RKO (cell line): ENCODE measurements at places on chromosomes 3 and 15.
A peak's percentile ranks its signal among the peaks of the same experiment; 100 is the strongest.

GRCh38 chr15:61853195-61853594, 207.1 kb downstream of the VPS13C start:
- DNase-seq: no peak

DNA sequence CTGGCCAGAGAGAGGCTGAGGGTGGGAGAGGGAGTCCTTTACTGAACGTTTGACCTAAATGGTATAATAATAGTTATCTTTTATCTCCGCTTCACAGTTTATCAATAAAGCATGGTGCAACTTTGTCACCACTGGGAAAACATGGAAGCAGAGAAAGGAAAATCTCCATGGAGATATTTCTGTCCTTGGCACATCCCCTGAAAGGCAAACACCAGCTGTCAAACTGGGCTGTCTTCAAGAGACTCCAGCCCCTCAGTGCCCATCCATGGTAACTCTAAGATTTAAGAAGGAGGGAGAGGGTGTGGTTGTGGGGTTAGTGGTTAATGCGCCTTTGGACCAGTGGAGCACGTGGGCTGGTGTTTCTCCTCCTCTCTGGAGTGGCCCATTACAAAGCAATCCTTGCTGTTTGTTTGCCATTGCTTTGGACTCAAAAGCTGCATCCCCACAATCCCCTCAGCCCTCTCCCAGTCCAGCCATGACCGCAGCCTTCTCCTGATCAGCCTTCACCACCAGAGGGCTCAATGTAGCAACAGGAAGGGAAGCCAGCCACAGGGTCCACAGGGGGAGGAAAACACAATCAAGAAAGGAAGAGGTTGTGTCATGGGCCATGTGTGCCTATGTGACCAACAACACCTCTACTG, 38.2 kb upstream of the FAM174B start:
- peak; percentile 34 for DNase-seq

DNA sequence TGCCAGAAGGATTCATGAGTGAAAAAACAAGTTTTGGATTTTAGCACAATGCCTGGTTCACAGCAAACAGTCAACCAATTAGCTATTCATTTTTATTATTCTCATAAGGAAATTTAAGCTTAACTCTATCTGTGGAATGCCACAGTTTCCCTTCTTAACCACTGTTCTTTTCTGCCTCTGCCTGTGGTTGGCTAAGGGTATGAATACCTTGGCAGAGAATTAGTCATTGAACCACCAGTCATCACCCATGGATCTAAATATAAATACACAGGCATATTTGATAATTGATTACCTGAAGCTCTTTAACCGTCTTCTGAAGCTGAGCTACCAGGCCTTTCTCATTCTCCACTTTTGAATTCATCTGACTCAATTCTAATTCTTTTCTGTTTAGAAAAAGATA, 79.9 kb downstream of the MYH15 start:
- DNase-seq: no peak

GRCh38 chr15:38696109-38696727, 131.6 kb upstream of the RASGRP1 start:
- no peak for DNase-seq

DNA sequence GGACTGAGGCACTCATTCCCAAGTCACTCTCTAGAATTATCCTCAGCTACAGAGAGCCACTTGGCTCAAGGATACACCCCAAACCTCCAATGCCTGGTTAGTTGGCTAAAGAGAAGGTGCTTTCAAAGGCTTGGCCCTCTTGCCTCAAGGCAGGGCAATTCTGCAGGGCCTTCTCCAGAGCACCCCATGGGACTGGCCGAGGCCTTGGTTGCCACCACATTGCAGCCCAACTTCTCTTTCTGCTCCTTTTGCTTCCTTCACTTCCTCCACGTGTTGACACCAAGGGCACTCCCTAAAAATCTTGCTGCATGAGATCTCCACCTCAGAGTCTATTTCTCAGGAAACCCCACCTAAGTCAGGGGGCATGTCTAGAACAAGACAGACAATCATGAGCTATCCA, 36.7 kb downstream of the MEGF11 start:
- no peak for DNase-seq

GRCh38 chr3:46096336-46096735, 69.1 kb upstream of the XCR1 start:
- no peak for DNase-seq

DNA sequence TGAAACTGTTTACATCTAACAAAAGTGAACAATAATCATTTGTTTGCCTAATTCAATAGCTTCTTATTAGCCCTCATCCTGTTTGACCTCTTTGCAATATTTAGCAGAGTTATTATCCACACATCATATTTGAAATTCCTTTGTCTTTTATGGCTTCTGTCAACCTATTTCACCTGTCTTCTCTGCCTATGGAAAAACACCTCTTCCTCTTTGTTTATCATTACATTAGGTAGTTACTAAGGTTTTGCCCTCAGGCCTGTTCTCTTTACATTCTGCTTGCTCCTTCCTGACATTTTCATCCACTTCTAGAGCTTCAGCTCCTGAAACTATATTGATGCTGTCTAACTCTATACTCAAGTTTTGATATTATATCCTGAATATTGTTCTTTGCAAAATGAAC, 183.0 kb downstream of the SUCNR1 start:
- no peak for DNase-seq

GRCh38 chr15:74227968-74228722, 8.0 kb upstream of the CCDC33 start:
- no peak for DNase-seq

- DNase-seq: no peak
These were observed 7.2 kb downstream of the UBA3 start for GRCh38 chr3:69072928-69073327.

- DNase-seq: no peak
These were observed 24.1 kb upstream of the ARPIN start for GRCh38 chr15:89936786-89937265.

DNA sequence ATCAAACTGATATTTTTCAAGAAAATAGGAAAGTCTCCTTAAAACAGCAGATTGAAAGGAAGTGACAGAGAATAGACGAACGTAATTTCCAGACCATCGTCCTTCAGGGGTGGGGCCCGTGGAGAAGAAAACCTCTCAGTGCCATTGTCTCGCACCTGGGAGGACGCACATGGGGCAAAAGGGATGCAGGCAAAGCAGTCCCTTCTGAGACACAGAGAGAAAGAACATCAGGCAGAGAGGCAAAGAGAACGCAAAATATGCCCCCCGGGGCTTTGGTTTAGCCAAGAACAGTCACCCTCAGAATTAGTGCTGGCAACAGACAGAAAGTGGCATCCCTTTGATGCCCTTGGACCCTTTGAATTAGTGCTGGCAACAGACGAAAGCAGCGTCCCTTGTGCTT, 37.0 kb downstream of the MUC20 start:
- no peak for DNase-seq

DNA sequence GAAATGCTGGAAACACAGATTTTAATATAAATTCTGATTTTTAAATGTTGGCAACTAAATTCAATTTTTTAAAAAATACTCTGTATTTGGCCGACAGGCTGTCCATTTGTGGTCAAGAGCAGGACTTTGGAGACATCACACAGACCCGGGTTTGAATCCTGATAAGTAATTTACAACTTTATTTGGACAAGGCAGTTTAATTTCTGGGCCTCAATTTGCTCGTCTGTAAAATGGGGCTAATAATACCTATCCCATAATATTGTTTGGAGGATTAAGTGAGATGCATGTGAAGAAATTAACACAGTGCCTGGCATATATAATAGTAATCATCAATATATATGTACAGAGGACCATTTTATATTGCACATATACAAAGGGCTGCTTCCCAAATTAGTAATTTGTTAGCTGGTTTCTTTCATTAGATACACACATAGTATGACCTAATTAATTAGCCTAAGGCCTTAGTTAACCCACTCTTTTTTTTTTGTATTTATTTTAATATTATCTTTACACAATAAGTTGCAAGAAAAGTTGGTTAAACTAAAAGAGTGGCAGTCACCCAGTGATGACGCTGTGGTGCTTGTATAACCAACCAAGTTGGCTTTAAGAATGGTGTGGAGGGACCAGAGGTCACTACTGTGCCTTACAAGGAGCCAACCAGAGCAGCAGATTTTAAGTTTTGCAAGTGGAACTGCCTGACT, 665 bp downstream of the PIGB start:
- peak; percentile 85 for DNase-seq

DNA sequence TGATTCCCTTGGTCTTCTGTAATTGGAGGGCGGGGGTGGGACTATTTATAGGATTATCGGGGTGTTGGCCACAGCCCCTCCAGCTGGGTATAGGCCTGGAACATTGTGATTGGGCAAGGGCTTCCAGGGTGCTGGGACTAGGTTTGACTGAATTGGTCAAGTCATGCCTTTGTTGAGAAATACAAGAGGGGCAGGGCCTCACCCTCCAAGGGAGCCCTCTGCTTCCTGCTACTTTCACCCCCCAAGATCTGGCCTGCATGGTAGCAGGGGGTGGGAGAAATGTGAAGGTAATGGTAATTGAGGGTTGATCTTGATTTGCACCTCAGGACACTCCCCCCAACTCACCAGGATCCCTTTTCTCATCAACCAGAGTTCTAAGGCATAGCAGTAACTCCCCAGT, 25.2 kb downstream of the TRIM71 start:
- no peak for DNase-seq

GRCh38 chr3:181362378-181362777, 349.3 kb upstream of the SOX2 start:
- DNase-seq: no peak

DNA sequence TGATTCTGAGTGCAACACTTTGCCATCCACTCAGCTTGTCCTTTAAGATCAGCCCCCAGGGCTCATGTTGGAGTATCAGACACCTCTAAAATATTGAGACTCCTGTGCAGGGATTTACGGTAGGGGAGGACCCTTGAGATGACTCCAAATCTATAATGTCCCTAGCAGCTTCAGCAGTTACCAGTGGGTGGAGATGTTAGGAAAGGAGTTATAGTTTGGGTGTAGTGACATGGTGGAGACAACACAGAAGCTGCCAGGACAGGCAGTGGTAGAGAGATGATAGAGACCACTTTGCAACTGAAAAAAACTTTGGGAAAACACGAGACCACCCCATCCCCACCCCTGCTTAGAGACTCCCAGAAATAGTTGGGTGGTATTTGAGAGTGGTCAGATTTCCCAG, 43.3 kb upstream of the GSK3B start:
- DNase-seq: no peak

GRCh38 chr3:8584661-8585060, 59.9 kb downstream of the SSUH2 start:
- DNase-seq: no peak

GRCh38 chr3:72782521-72782920, 65.7 kb downstream of the SHQ1 start:
- DNase-seq: no peak

- DNase-seq: no peak
These were observed 122.3 kb upstream of the NR2E3 start for GRCh38 chr15:71687902-71688508.

DNA sequence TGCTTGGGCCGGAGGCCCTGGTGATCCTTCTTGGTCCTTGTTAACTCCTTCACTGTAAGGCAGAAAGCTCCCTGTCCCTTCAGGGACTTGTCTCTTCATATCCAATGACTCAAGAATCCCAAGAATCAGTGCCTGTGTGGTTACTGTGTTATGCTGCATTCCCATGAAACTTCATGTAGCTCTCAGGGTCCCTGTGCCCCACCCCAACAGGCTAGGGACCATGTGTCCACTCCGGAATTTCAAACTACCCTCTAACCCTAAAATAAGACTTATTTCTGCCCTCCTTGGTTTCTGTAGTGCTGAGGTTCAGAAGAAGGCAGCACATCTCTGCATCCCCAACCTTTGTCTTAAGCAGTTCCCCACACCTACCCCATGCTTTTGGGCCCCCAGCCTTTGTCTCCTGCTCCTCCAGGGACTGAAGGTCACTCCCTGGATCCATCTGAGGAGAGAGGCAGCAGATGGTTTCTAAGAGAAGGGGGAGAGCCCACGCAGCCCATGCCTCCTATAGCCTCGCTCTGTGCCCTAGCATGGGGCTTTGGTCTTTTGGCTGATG, 531 bp upstream of the MAP1A start:
- DNase-seq: no peak

- no peak for DNase-seq
These were observed 493.3 kb downstream of the FOXP1 start for GRCh38 chr3:71090207-71090606.

- DNase-seq: peak; percentile 40
These were observed 49.2 kb upstream of the NMD3 start for GRCh38 chr3:161171639-161172552.

DNA sequence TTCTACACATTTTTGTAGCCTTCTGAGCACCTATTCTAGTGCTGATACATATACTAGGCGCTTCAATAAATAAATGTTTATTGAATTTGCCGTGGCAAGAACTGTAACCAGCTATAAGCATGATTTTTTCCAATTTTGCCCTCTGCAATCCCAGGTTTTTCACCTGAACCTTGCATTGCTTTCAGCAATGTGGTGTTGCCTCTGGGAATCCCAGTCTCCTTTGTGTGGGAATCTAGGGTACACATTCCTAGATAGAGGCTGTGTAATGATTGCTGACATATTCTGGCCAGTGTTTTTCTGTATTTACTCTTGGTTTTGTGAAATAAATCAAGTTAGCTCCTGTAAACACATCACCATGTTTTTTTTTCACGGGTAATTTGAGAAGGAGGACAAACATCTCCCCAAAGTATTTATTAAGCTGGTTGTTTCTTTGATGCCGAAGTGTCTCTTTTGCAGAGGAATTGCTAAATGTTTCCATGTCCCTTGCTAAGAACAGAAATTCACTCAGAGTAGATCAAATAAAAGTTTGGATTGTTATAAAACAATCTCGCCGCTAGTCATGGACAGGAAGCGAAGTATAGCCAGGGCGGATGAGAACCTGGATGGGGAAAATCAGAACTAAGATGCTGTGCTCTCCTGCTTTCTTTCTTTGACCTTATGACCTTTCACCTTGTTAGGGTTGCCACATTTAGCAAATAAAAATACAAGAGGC, 1.2 kb downstream of the CFAP91 start:
- DNase-seq: no peak

DNA sequence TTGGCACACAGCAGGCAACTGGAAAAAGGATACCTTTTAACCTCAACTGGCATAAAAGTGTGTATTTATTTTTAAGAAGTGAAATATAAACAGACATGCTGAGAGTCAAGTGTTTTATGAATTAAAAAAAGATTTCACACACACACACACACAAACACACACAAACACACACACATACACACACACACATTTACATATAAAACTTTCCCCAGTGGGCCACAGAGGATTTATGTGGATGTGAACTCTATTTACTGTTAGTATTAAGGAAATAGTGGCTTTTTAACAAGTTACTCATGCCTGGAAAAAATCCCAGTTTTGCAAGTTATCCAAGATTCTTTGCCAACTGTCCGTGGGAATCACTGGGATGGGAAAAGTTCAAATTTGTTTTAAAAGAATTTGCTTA, 725.9 kb upstream of the NR2F2 start:
- DNase-seq: no peak

- no peak for DNase-seq
These were observed 31.9 kb downstream of the CMTM7 start for GRCh38 chr3:32423534-32423933.

GRCh38 chr3:147049821-147050220, 356.5 kb downstream of the ZIC4 start:
- DNase-seq: no peak

DNA sequence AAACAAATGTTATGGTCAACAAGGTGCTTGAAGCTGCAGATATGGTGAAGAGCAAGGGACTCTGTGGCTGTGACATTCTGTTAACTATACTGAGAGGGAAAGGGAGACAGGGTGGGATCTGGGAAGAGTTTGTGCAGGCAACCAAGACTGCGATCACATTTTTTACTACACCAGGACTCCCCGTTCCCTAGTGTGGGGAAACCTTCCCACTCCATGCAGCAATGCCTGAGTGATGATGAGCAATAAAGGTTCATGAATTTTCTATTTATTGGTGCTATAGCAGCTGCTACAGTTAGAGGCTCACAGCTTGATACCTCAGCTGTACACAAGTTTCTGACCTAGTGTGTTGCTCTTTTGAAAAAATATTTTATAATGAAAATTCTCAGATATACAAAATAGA, 160.9 kb upstream of the SGO1 start:
- DNase-seq: no peak
